ENCODE measurements at places on chromosomes 13 and 19.

GRCh38 chr19:29851769-29852521, 40.2 kb downstream of the CCNE1 start:
- DNase-seq, result no peak

DNA sequence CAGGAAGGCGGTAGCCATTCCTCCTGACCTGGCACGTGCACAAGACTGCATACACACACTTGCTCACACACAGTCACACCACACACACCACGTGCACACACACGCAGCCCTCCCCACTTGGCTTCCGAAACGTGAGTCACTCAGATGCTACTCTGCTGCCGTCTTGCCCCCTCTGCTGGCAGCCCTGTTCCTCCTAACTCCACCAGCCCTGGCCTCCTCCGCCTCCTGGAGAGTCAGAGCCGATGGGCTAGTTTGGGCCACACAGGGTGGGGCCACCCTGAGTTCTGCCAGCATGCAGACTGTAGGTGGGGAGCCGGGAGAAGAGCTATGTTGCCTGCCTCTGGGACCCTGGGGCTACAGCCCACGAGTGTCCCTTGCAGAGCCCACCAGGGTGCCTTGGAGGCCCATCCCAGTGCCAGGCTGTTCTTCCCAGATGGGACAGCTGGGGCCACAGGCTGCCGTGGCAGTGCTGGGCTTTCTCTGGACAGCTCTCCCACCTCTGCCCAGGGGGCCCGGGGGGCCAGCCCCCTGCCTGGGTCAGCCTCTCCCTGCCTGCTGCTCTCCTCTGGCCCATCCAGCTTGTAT, 12.1 kb downstream of the PIN1 start:
- no peak for DNase-seq

DNA sequence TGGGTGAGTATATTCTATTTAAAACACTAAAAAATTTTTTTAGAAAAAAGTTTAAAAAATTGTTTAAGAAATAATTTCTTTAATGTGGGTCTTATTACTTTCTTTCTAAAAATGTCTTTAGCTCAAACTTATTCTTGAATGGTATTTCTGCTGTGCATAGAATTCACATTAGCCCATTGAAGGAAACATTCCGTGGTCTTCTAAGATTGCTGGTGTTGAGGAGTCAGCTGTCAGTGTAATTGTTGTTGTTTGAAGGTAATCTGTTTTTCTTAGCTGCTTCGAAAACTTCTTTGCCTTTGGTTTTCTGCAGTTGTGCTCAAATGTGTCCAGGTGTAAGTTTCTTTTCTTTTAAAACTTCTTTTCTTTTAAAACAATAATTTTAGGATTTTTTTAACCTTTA, 85.4 kb upstream of the KLF12 start:
- no peak for DNase-seq

GRCh38 chr19:14700711-14701375, 11.0 kb downstream of the ZNF333 start:
- DNase-seq, result no peak

GRCh38 chr13:46492946-46493345, 60.0 kb upstream of the LRCH1 start:
- no peak for DNase-seq

DNA sequence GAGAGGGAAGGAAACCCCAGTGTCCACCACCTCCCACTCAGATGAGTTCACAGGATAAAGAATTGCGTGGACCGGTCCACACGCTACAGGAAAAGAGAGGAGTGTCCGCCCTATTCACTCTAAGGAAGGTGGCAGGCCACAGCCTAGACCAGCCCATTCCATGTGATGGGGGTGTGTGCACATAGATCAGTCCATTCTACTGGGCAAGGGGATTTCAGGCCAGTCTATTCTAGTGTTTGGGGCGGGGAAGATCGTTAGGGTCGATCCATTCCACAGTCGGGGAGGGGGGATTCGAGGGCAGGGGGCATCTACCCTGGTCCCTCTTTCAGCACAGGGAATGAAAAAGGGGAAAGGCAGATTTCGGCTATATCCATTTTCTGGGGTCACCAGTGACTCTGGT, 7.8 kb downstream of the FIZ1 start:
- no peak for DNase-seq

- DNase-seq, result no peak
These were observed 87.0 kb downstream of the MAB21L1 start for GRCh38 chr13:35389535-35389934.

DNA sequence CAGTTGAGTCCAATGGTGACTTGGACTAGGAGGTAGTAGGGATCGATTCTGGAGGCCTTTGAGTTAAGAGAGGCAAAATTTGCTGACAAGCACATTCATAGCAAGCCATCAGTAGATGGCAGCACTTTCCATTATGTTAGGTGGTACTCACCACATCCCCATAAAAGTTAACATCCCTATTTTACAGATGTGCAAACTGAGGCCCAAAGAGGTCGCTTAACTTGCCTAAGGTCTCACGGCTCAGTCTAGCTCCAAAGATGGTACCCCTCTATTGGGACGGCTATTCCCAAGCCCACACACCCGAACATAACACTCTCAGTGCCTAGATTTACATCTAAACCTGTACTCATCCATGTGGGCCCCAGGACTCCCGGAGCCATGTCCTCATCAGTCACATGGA, 21.5 kb upstream of the FOSB start:
- no peak for DNase-seq

DNA sequence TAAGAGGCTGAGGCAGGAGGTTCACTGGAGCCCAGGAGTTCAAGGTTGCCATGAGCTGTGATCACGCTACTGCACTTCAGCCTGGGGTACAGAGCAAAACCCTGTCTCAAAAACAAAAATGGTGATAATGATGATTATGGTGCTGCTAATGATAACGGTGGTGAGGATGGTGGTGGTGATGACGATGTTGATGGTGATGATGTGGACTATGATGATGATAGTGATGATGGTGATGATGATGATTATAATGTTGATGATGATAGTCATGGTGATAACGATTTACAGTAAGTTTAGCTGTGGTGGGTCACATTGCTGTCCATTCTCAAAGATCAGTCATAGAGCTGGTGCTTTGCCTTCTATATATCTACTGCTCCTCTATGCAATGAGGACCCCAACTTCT, 1340.6 kb downstream of the UQCRFS1 start:
- DNase-seq, result no peak

Measured in activated CD4-positive, CD25-positive, alpha-beta regulatory T cell (primary cell).